ENCODE measurements at places on chromosomes 12 and 14. TPM values are rescaled to one million over a fixed set of nuclear protein-coding genes. Genes with fewer than 3 reads are reported as not detected.

Gene DTX1
- total RNA-seq: not detected

Gene CLEC4E
- total RNA-seq: not detected

Gene GABARAPL1
- total RNA-seq: 9.0 TPM

Gene EML5
- total RNA-seq: 0.39 TPM

Gene ERBB3
- 13.3 TPM for total RNA-seq

Gene AQP2
- total RNA-seq: not detected

Gene AHNAK2
- total RNA-seq: 225 TPM

Gene RPS26
- total RNA-seq: 833 TPM
